Brain (organoid and tissue), 16 donors: ENCODE measurements at places on chromosomes 6 and 20.

- DNase-seq = no peak
Measured at GRCh38 chr6:36598739-36599318, 4.7 kb downstream of the SRSF3 start.

- peak; percentile 61 for DNase-seq
Measured at GRCh38 chr20:54062812-54063280, 7.5 kb downstream of the BCAS1 start.

DNA sequence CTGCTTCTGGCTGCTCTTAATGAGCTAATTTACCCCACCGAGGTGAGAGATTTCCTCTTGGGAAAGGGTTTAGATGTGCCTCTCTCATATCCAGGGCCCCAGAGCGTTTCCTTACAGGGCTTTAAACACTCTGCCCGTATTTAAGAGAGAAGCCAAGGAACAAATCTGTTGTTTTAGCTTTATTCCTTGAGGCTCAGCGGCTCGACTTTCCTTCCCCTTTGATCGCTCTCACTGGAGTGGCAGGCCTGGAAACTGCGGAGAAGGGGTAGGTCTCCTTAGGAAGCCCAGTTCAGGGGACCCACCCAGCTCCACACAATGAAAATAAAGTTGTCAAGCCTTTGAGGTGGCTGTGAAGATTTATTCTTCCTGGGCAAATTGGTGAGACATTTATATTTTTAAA is 132.0 kb upstream of the JAG1 start:
- peak; percentile 46 for DNase-seq

- peak; percentile 10 for DNase-seq
Measured at GRCh38 chr6:13813026-13813425, 1.3 kb downstream of the MCUR1 start.

GRCh38 chr20:1654996-1655395 is 2.6 kb downstream of the SIRPG start:
- DNase-seq = no peak
